ENCODE measurements at places on chromosomes 1 and 21.

GRCh38 chr1:202162047-202162417, 1.6 kb upstream of the PTPN7 start:
- DNase-seq, result peak; percentile 29

DNA sequence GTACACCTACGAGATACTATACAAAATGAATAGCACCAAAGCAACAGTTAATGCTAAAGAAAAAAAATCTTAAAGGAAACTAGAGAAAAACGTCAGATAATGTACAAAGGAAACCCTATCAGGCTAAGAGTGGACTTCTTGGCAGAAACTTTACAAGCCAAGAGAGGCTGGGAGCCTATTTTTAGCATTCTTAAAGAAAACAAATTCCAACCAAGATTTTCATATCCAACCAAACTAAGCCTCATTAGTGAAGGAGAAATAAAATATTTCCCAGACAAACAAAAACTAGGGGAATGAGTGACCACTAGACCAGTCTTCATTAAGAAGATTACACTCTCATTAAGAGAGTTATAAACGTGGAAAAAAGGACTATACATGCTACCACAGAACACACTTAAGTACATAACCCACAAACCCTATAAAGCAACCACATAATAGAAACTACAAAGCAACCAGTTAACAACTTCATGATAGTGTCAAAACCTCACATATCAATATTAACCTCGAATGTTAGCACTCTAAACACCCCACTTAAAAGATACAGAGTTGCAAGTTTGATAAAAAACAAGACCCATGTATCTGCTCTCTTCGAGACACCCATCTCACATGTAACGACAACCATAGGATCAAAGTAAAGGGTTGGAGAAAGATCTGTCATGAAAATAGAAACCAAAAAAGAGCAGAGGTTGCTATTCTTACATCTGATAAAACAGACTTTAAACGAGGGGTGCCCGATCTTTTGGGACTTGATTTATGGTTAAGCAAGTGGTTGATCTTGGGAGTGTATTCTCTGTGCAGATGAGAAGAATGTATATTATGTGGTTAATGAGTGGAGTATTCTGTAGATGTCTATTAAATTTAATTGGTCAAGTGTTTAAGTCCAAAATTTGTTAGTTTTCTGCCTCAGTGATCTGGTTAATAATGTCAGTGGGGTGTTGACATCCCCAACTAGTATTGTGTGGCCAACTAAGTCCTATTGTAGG, 1301.4 kb downstream of the PLA2G4A start:
- no peak for DNase-seq

GRCh38 chr1:11158720-11159321, 30.3 kb upstream of the ANGPTL7 start:
- DNase-seq, result no peak

DNA sequence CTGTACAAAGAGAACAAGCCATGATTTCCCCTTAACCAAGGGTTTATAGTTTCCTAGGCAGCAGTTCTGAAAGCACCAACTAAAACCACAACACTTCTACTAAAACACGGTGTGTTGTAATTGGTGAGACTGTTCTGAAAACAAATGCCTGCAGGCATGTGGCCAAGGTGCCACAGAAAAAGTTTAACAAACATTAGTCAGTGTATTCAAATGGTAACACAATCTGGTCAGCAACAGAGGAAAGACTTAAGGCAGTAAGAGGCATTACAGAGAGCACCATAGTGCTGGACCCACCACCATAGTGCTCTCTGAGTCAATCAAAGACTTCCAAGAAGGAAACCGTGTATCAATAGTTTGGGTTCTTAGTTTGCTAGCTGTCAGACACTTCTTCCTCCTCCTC, 16.7 kb downstream of the SNIP1 start:
- no peak for DNase-seq

DNA sequence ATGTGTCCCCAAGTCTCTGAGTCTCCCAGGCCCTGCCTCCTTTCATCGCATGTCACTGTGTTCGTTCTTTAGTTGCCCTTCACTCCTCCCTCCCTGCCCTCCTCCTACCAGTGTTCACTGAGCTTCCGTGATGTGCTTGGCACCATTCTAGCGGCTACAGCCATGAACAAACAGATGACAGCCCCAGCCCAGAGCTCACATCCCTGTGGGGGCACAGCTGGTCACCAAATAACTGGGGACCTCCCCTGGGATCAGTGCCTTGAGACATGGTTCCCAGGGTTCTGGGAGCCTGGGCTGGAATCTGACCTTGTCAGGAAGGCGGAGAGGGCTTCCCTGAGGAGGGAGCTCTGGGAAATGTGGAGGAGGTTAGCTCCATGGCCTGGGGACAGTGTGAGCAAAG, 320.7 kb downstream of the PTPRU start:
- no peak for DNase-seq

- no peak for DNase-seq
Measured at GRCh38 chr1:53076165-53076564, 14.2 kb downstream of the PODN start.

DNA sequence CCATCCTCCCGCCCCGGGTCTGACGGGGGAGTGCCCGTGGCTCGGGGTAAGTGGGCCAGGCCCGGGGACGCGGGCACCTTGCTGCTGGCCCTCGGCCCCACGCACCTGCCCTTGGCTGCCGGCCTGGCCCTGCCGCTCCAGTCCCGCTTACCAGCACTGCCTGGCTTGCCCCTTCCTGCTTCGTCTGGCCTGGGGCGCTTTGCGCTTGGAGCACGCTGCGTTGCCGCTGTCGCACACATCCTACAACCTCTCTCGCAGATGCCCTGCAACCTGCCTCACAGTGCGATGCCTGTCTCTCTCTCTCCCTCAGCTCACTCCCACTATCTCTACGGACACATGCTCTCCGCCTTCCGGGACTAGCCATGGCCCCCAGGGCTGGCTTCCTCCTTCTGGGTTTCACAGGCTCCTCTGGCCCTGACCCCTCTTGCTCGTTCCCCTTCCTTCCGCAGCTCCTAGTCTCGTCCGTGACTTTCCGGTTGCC, 9.7 kb downstream of the MYOG start:
- no peak for DNase-seq

- DNase-seq, result no peak
Measured at GRCh38 chr1:205792481-205792881, 17.2 kb upstream of the RAB29 start.

DNA sequence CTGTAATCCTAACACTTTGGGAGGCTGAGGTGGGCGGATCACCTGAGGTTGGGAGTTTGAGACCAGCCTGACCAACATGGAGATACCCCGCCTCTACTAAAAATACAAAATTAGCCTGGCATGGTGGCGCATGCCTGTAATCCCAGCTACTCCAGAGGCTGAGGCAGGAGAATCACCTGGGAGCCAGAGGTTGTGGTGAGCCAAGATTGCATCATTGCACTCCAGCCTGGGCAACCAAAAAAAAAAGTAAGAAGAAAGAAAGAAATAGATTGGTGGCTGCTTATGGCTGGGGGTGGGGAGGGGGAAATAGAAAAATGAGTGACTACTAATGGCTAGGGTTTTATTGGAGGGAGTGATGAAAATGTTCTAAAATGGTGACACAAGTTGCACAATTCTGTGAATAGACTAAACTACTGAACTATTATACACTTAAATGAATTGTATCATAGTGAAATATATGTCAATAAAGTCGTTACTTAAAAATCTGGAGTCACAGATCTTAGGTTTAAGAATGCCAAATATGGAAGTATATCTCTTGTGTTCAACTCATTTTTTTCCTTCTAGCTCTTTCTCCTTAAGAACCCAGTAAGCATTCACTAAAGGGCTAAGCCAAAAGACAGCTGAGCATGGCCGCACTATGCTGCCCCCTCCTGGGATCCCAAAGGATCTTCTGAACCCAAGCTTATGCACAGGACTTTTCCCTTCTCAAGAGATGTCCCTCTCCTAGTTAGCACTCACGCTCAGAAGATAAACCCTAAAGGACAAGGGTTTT, 3.2 kb upstream of the NPL start:
- no peak for DNase-seq

Data from stimulated activated CD8-positive, alpha-beta memory T cell treated with anti-CD3 and anti-CD28 coated beads, Interleukin-4, amount 100 ng/mL, for 4 hours (primary cell).